Mesothelial cell of epicardium (in vitro differentiated cells): ENCODE measurements at places on chromosomes 12 and 14.

DNA sequence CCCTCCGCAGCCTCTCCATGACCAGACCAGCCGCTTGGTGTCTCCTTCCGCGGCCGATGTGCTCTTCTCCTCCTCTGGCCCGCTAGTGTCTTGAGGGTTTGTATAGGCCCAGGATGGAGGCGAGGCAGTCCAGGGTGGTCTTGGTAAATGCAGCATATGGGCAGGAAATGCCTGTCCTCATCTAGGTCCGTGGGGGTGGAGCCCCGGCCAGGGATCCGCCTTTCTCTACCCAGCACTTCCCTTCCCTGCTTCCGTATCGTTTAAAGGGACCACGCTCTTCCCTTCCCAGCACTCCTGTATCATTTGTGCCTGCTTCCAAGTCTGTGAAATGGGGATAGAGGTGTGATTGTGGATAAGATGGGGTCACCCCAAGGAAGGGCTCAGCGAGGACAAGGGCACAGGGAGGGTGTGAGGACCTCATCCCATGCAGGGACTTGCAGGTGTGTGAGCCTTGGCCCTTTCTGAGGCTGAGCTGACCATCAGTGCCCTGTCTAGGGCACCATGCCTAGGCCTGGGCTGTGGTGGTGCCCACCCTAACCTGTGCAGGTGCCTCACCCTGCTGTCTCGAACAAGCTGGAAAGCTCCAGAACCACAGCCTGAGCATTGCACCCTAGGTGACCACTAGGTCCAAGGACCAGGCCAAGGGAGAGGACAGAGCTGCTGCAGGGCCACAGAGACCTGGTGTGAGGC, 326.8 kb upstream of the RTL1 start:
- peak; percentile 34 for DNase-seq

- DNase-seq, result no peak
These were observed 245.8 kb upstream of the PDZRN4 start for GRCh38 chr12:40942326-40942725.

DNA sequence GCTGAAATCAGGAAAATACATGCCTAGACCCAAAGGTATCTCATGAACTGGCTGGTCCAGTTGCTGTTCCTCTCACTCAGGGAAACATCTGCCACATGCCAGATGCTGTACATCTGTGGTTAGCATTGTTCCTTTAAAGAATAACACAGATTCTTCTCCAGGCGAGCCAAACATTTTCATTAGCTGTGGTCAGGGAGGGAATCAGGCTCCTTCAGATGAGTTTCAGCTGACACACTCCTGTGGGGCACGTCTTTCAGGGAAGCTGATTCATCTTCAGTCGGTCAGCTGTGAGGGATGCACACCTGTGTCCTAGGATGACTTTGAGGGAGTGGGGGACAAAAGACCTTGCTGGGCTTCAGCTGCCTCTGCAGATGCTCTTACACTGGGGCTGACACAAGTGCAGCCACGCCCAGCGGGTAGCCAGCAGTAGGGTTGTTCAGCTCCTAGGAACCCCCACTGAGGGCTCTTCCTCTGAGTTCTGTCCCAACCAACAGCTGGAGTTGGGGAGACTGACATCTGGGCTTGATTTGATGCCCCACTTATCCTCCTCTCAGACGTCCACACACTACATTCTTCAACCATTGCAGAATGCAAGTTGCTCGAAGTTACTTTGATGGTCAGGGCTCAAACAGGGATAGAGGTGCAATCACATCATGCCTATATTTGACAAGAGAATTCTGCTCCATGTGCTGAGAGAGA, 155.0 kb downstream of the NUAK1 start:
- no peak for DNase-seq

DNA sequence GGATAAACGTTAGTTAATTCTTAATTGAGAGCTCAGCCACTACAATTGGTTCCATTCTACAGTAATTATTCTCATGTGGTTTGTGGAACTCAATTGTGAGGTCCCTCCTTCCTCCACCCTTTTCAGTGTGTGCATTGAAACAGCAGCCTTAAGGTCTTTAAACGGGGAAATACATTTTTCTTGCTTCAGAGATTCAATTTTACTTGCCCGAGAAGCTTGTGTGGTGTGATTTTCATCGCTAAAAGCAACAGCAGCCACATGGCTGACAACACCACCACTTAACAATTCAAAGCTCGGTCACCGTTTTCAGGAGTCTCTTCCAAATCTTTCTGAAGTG, 733 bp upstream of the PPFIBP1 start:
- no peak for DNase-seq

DNA sequence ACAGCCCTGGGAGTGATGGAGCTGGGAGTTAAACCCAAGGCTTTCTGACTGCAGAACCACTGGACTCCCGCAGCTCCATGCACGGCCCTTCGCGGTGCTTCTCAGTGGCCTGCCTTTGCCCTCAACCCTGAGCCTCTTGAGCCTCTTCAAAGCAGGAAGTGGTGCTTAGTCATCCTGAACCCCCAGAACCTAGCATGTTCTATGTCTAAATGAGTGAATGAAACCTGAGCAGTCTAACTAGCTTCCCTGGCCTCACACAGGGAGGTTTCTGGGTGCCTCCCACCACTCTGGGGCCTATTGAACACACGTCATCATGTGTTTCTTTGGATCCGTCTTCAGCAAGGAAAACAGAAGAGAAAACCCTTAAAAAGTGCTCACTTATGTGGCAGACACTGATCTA, 117.9 kb upstream of the SFSWAP start:
- no peak for DNase-seq

GRCh38 chr14:88515499-88516221, 39.1 kb downstream of the PTPN21 start:
- DNase-seq, result no peak

DNA sequence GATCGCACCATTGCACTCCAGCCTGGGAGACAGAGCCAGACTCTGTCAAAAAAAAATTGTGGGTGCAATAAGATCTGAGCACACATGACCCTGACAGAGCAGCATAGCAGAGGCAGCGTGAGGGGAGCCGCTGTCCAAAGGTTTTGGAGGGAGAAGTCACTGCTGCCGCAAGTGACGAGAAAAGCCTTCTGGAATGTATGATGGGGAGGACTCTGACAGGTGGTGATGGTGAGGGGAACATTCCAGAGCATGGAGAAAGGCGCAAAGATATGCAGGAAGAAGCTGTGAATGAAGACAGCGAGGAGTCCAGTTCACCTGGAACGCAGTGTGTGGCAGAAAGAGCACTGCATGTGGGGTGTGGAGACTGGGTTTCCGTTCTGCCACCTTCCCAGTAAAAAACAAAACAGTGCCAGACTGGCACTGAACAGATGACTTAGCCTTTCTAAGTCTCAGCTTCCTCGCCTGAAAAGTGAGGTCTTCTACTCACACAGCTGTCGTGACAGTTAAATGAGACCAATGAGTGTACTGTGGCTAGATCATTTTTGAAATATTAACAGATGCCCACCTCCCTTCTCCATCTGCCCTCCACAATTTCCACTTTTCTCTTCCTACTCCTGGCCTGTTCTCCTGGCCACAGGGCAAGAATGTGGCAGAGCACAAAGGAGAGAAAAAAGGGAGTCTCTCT, 53.4 kb upstream of the PTHLH start:
- DNase-seq, result no peak

- DNase-seq, result no peak
These were observed 1.7 kb upstream of the LDHB start for GRCh38 chr12:21659383-21659782.

GRCh38 chr12:102964872-102965271, 7.4 kb downstream of the ASCL1 start:
- DNase-seq, result no peak

GRCh38 chr14:84036840-84037239, 1493.1 kb upstream of the FLRT2 start:
- DNase-seq, result no peak

GRCh38 chr12:71134405-71134804, 23.4 kb downstream of the TSPAN8 start:
- DNase-seq, result no peak

DNA sequence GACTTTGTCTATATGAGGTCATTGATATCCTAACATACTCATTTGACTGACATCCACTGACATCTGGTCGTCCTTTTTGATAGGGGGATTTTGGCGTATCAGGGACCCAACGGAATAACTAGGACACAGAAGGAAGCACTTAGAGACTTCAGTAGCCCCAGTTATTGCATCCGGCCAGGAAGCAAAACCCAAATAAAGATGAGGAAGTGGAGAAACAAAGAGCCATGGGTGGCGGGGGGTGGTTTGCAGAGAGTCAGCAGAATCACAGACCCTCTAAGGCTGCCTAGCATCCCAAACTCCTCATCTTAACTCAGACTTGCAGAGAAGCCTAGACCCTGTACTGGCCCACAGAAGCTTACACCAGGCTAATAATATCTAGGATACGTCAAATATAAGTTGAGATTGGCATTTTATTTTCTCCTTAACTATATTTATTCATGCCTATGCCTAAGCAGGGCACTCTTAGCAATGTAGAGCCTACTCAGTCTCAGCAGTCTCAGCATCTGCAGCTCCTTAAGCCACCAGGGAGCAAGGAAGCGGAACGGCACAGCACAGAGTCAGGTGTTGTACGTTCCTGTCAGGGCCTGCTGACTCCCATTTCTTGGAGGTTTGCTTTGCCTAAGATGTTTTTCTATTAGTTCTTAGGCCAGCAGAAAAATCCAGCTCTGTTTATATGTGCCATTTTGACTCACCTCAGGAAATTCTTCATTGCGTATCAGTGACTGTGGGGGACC, 45.1 kb downstream of the KCNA1 start:
- no peak for DNase-seq

DNA sequence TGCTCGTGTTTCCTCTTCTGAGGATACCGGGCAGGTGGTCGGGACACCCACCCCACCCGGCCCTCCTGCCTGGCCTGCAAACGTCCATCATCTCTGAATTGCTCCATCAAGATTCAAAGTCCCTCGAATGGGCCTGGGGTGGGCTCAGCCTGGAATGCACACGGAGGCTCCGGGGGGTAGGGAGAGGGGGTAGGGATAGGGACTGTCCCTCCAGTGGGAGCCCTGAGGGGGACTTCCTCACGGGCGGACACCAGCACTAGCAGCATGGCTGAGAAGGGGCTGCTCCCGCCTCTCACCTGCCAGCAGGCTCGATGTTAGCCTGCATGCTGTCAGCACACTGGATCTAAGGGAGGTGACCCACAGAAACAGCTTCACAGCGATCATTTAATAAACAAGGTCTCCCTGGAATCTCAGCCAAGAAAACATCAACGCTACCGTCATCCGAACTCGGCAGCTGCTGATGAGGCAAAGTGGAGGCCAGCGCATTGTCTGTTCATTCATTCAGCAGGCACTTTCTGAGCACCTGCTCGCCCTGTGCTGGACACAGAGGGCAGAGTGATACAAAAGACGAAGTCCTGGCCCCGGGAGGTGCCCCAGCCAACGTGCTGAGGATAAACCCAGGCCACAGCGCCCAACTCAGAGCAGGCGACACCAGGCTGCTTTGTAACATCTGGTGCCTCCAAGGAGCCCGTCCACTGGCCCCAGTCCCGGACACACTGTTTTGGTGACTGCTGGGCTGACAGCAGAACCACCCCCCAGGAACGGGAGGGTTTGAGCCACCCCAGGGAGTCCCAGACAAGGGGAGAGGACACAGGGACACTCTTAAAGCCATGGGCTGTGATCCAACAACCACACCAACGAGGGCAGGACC, 6.3 kb downstream of the TMEM179 start:
- DNase-seq, result no peak

DNA sequence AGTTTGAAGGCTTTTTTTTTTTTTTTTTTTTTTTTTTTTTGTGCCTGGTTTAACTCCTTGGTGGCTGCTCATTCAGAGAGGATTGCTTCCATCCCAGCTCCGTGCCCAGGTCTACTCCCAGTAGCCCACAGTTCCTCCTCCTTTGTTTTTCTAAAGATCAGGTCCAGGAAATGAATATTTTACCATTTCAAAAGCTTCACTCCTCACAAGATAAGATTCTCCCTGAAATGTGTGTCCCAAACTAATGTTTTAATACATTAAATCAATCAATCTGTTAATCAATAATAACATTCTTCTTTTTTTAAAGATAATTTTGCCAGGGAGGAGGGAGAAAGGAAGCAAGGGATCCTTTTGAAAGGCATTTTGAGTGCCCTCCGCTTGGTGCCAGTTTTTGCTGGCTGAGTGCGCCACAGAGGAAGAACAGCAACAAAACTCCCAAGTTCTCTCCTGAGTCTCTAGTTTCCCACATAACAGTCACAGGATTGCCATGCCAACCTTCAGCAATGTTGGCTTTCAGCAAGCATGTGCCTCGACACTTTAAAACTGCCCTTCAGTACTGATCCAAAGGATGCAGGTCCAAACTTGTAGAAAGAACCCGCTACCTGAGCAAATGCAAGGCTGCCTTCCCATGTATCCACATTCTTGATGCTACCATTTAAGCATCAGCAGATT, 99.2 kb downstream of the RMST start:
- no peak for DNase-seq

GRCh38 chr14:24077086-24077485, 5.7 kb downstream of the CPNE6 start:
- DNase-seq, result no peak

DNA sequence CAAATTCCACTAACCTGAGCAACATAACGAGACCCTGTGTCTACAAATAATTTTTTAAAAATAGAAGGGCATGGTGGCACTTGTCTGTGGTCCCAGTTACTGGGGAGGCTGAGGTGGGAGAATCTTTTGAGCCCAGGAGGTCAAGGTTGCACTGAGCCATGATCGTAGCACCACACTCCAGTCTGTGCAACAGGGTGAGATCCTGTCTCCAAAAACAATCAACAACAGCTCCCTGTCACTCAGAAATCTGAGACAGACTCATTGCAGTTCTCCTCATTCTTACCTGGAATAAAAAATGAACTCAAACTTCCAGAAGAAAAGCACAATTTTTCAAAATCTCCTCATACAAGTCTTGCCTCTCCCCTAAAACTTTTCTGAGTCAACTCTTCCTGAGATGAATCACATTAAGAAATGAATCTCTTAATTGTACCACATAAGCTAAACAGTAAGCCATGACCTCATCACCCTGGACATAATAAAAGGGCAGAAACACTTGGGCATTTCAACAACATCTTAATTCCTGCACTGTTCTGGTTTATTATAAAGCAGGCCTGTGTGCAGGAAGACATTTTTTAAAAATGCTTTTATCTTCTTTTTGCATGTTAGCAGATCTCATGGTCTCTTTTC, 214.3 kb upstream of the CDKN3 start:
- no peak for DNase-seq

GRCh38 chr12:116339062-116339461, 61.6 kb upstream of the MED13L start:
- DNase-seq, result no peak
